ENCODE measurements at places on chromosomes 1 and 21.

- no peak for DNase-seq
These were observed 8.1 kb downstream of the ADAMTS5 start for GRCh38 chr21:26958788-26959187.

DNA sequence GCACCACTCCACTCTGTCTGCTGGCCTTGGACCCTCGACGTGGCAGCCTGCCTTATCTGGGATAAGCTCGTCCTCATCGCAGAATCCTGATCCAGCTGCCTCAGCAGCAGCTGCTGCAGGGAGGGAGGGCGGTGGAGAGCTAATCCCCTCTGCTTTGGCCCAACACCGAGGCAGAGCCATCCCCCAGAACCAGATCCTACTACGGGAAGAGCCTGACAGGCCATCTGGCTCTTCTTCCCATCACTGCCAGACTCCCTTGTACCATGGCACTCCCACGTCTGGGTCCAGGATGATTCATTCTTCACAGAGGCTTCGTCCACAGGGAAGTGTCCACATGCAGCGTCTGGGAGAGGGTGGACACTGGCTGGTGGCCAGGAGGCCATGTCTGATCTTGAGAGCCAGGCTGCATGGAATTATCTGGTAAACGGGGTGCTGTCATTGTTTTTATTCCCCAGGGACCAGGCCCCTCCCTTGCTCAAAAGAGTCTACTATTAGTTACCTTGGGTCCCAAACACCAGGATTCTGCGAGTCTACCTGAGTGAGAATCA is 14.6 kb upstream of the PKP1 start:
- DNase-seq: no peak

GRCh38 chr1:167645625-167646414 is 15.8 kb downstream of the RCSD1 start:
- DNase-seq: no peak

DNA sequence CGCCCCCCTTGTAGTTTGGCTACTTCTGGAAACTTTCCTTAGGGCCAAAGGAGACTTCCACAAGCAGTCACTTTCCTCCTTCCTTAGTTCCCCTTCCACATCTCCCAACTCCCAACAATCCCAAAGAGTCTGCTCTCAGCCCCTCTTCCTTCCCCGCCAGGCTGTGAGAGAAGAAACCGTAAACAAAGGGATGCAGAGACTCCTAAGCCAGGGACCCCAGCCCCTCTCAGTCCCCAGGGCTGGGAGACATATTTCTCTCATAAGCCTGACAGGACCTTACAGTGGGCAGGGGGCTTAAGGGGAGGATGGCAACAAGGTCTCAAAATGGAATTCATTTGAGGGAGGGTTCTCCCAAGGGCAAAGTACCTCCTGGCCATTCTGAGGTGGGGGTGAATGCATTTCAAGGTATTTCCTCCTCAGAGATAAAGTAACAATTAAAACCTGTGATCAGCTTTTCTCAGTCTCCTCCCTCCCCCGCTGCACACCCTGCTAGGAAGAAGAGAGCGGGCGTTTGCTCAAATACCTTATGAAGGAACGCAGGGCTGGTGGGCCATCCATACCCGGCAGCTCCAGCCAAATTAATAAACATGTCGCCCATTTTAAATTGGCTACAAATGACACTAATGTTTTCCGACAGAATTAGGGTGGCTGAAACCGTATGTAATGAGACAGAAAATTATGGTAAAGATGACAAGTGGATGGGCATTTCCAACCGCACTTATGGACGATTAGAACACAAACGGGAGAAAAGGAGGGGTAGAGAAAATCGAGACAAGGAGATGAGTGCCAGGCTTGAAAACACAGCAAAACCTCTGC is 4.0 kb downstream of the BARHL2 start:
- peak; percentile 51 for DNase-seq

GRCh38 chr1:39128959-39129358 is 75.5 kb upstream of the MACF1 start:
- DNase-seq: no peak

GRCh38 chr21:18030248-18030647 is 211.1 kb upstream of the C21orf91 start:
- DNase-seq: no peak

Data from H1 (cell line).